ENCODE measurements at places on chromosomes 1 and 21.

- no peak for DNase-seq
Observed at GRCh38 chr1:27990920-27991537, 31.3 kb downstream of the XKR8 start.

- peak; percentile 11 for DNase-seq
Observed at GRCh38 chr1:32724678-32725614, 22.4 kb upstream of the SYNC start.

DNA sequence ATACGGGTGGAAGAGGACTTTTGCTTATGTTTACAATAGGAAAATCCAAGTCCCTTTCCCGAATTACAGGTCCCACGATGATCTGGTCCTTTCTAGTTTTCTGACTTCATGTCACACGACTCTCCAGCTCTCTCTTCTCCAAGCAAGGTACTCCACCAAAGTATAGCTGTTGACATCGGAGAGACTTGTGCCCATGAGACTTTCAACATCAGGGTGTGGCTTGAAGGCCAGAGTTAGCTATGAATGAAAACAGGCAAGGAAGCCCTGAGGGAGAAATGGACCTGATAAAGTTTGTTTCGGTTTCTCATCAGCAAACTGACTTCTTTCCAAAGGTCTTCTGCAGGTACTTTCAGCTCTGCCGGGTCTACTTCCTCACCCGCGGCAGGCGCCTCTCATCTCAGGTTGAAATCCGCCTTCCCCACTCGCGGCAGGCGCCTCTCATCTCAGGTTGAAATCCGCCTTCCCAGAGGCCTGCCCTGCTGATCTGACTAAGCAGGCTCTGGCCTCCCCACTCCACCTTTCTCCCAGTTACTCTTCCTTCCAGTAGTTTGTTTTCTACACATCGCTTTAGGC, 2.1 kb upstream of the PER3 start:
- no peak for DNase-seq

DNA sequence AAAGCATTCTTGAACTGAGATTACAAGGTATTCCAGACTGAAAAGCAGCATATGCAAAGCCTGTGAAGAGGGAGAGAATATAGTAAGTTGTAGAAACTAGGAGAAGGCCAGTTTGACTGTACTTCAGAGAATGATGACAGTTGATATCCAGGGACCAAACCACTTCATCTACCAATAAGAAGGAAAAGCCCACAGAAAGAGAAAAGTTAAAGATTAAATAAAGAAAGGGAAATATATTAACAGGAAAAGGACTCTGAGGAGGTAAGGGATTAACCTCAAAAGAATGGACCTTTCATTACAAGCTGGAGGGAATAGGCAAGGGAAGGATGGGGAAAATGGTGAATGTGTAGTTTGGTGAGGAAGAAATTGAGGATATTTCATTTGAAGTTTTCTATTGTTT, 180.2 kb upstream of the CACYBP start:
- DNase-seq = no peak

DNA sequence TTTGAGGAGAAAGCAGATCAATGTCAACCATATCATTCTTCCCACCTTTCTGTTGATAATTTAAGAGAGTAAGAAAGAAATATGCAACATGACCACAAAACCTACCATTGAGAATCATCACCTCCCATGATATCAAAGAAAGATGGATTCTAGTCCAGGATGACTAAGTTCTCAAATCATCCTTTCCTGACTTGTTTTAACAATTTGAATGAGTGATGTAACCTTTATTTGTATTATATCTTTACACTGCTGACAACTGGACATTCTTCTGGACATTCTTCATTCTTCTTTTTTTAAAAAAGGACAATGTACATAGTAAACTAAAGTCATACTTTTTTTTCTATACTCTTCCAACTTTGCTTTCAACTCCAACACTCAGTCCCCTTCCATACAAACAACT, 9.5 kb downstream of the PSMB4 start:
- DNase-seq = no peak

GRCh38 chr1:162475089-162475488, 22.5 kb upstream of the UHMK1 start:
- no peak for DNase-seq

GRCh38 chr1:183585038-183585437, 5.2 kb downstream of the NCF2 start:
- no peak for DNase-seq

DNA sequence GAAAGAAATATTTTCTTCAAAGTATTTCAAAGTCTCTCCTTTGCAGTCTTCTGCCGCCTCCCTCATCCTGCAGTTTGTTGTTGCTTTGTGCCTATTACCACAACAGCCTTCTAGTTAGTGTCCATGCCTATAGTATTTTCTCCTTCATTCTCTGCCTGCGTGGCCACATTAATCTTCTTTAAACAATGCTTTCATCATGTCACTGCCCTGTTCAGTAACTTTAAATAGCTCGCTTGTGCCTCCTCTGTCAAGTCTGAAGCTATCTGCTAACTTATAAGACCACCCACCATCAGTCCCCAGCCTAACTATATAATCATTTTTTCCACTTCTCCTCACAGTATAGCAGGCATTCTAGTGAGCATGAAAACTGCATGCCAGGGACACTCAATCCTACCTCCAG, 290.3 kb downstream of the PDE4B start:
- DNase-seq = no peak

- no peak for DNase-seq
Observed at GRCh38 chr1:2127187-2128145, 67.1 kb downstream of the FAAP20 start.

GRCh38 chr1:17773591-17774326, 18.6 kb downstream of the ACTL8 start:
- no peak for DNase-seq

DNA sequence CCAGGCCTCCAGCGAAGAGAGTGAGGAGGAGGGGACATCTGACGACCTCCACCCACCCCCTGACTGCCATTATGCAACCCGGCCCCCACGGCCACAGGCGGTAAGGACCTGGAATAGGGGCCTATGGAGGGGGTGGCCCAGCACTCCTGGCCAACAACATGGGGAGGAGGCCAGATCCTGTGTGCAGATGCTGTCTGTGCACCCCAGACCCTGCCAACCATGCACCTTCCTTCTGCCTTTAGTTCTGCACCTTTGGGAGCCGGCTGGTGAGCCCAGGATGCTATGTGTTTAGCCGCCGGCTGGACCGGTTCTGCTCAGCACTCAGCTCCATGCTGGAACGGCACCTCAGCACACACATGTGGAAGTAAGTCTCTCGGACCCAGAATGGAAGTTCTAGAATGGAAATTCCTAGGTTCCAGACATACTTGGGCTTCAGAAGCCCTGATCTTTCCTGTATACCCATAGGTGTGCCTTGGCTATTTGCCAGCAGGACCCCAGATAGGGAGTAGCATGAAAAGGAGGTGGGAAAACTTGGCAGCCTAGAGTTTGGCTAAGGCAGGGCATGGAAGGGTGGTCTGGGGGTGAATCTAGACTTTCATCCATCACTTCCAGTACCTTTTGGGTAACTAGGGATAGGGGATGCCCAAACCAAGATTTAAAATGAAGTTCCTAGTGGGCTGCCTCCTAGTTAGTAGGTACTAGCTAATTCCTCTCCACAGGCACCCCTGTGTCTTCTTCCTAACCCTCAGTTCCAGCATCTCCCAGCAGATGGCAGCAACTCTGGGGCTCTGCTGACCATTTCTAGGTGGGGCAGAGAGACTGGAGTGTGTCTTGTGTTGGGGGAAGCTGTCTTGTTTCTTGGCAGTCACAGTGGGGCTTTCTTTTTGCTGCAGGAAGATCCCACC, 3.6 kb upstream of the CYB561D1 start:
- DNase-seq = peak; percentile 74

DNA sequence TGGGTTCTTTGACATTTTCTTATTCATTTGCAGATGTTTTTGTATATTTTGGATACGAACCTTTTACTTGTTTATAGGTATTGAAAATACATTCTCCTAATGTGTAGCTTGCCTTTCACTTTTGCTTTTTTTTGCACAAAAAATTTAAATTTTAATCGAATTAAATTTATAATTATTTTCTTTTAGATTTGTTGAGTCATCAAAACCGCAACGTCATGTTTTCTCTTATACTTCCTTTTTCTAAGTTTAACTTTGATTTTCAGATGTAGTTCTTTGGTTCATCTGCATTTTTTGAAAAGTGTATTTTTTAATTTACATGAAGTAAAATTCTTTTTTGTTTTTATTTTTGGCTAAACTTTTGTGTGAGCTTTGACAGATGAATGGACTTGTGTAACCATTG, 243.7 kb upstream of the DPYD start:
- no peak for DNase-seq

DNA sequence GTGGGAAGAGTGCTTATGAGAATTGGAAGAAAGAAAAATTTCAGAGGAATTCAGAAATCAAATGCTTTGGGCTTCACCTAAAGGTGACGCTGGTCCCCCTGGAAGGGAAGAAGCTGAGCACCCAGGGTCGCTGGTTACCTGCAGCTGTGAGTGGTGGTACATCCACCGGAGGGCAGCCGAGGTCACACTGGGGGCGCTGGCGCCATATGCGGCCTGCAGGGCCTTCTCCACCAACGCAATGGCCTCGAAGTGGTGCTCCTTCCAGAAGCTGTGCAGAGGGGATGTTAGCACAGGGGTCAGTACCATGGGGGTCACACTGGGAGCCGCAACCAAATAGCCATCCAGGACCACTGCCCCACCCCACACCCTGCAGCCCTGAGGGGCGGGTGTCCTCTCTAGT, 6.1 kb downstream of the AKR7A2 start:
- DNase-seq = no peak

GRCh38 chr1:37332126-37332525, 142.3 kb upstream of the ZC3H12A start:
- DNase-seq = no peak

GRCh38 chr1:98709906-98710305, 48.4 kb downstream of the SNX7 start:
- DNase-seq = no peak

DNA sequence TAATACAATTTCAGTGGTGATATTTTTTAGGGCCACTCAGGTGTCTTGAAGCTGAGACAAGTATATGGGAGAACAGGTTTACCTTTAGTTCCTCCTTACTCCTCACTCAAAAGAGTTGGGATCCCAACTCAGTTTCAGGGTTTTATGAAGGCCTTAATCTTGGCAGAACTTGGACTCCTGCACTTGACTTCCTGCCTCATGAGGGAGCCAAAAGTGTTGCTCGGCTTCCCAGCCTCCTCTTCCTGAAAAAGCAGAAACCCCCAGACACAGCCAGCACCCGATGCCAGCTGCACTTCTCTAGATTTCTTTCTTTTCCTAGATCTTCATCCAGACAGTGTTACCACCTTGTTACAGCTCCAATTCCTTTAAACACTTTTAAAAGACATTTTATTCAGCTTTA, 70.8 kb upstream of the TMPRSS2 start:
- no peak for DNase-seq

DNA sequence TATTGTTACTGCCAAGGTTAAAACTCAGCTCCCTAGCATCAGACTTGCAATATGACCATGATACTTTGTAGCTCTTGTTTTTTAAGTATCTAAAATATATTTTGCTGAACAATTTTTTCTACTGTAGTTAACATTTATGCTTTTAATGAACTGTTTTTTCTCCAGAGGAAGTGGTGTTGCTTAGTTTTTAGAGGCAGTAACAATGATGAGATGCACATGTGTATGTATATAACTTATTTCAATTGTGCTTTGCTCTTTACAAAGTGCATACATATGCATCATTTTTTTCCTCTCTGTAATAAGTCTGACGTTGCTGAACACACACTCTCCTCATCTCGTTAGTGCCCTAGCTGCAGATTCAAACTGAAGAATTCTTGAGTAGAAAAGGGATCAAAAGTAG, 418.8 kb downstream of the ZP4 start:
- no peak for DNase-seq

- DNase-seq = no peak
Observed at GRCh38 chr1:43464681-43465504, 11.2 kb upstream of the HYI start.

GRCh38 chr1:234675572-234675971, 65.6 kb upstream of the IRF2BP2 start:
- DNase-seq = no peak

GRCh38 chr21:45209685-45210284, 77.9 kb downstream of the POFUT2 start:
- no peak for DNase-seq

DNA sequence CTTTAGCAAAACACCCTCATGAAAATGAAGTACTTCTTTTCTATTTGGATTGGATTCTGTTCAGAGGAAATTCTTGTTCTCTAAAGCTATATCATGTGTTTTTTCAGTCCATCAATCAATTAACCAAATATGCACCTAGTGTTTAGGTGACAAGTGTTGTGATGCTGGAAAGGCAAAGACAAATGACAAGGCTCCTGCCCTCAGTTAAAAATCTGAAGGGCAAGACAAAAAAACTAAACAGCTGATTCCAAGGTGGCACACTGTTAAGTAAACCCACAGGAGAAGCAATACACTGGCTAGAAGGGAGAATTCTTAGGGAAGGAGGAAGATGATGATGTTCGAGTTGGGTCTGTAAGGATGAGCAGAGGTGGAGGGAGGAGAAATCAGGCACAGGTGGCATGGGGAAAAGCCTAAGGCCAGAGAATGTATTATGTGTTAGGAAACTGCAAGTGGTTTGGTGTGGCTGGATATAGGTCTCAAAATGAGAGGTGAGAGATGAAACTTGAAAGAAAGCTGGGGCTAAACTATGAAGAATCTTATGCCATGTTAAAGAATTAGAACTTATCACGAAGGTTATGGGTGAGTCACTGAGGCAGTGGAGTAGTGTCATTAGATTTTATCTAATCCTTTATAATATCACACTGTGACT, 51.8 kb upstream of the GFI1 start:
- peak; percentile 31 for DNase-seq

DNA sequence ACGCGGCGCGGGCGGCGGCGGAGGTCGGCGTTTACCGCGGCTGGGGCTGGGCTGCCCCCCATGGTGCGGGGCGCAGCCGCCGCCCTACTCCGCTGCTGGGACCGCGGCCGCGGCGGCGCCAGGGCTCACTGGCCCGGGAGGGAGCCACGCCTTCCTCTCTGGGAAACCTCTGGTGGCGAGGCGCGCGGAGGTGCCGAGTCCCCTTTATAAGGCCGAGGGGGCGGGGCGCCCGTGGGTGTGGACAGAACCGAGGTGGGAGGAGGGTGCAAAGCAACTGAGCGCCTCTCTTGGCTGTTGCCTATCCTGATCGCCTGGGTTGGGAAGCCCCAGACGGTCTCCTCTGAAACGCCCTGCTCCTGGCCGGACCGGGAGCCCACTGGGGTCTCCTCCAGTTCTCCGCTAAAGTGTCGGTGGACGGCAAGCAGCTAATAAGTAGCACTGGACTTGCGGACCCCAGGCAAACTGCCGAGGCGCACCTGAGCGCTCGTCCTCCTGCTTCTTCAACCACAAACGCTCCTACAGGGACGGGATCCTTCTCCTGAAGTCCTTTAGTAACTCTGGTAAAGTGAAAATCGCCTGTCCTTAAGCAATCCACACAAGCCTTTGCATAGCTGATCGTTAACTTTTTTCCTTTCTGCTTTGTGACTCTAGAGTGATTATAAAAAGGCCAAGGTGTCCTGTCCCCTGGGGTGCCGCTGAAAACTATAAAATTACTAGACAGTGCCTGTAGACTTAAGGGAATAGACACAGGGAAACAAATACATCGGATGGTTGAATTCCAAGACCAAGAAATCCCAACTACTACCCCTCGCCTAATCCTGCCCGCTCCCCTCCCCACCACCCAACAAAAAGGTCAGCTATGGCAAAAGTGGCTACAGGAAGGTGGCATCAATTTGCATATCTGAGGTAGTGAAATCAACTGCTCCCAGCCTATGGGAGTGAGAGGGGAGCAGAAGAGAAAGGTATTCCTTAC, at the start of gene PTGER3:
TSS of gene PTGER3 (minus strand) at position 182 of the 973 bp plus-strand sequence. CDS start 239 bp downstream, outside the sequence.
- DNase-seq = peak; percentile 57
